ENCODE measurements at places on chromosomes 3 and 15.
A peak's percentile ranks its signal among the peaks of the same experiment; 100 is the strongest.

- DNase-seq = no peak
Measured at GRCh38 chr3:15081960-15082664, 16.8 kb downstream of the RBSN start.

GRCh38 chr3:183239046-183239445 is 14.0 kb upstream of the B3GNT5 start:
- DNase-seq = no peak

DNA sequence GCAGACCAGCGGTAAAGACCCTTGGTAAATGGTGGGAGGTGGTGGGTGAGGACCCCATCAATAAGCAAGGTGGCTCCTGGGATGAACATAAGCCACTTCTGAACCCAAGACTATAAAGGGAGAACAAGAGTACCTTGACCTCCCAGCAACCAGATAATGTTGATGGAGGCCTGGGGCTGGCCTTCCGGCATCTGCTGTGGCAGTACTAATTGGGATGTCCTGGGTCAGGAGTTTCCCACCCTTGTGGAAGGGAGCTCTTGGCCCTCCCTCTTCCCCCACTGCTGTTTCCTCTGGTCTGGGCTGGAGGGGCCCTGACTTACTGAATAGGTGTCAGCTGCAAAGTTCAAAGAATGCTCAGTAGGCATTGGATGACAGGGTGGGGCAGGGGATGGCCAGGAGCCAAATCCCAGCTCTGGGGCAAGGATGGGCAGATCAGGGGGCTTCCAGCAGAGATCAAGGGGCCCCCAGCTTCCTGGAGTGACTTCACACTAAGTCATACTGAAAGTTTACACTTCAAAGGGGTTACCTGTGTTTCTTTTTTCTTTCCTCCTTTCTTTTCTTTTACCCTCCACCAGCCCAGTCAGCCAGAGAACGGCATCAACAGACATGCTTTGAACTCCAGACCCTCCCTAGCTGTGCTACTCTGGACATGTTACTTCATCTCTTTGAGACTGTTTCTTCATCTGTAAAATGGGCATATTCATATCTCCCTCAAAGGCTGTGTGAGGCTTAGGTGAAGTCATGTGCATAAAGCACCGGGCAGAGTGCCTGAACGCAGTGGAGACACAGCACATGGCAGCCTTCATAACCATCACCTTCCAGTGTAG is 1.5 kb downstream of the RBP1 start:
- no peak for DNase-seq

DNA sequence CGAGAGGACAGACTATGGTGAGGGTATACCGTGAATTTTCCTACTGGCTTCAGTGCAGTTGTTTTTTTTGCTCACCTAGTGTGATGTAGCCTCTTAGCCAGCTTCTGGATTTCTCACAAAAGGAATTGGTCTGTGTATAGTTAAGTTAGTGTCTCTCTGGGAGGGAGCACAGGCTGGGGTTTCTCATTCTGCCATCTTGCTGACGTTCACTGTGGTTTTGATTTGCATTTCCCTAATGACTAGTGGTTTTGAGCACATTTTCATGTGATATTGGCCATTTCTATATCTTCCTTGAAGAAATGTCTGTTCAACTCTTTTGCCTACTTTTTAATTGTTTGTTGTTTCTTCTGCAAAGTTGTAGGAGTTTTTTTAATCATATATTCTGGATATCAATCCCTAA is 2.2 kb upstream of the CD86 start:
- no peak for DNase-seq

DNA sequence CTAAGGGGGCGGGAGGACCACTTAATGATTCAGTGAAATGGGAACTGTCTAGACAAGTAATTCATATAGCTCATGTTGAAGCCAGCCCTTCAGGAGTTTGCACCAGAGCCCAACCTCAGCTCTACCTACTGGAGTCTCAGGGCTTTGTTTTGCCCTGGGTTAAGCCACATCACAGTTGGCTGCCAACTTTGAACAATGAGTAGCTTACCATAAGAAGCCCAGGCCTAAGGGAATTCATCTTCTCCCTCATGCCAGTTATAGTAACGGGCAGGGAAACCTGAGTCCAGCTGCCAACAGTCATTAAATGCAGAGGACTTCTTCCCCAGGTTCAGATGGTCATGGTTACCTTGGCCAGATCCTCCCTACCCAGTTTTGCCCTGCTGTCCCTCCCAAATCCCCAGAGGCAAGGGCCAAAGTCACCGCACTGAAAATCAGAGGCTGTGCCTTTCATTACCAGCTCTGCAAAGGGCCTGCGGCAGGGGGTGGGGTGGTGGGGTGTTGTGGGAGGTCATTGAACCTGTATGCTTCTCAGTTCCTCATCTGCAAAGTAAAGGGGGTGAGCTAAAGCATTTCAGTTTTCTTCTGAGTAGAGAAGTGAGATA is 302.2 kb upstream of the NR2E3 start:
- DNase-seq = no peak

DNA sequence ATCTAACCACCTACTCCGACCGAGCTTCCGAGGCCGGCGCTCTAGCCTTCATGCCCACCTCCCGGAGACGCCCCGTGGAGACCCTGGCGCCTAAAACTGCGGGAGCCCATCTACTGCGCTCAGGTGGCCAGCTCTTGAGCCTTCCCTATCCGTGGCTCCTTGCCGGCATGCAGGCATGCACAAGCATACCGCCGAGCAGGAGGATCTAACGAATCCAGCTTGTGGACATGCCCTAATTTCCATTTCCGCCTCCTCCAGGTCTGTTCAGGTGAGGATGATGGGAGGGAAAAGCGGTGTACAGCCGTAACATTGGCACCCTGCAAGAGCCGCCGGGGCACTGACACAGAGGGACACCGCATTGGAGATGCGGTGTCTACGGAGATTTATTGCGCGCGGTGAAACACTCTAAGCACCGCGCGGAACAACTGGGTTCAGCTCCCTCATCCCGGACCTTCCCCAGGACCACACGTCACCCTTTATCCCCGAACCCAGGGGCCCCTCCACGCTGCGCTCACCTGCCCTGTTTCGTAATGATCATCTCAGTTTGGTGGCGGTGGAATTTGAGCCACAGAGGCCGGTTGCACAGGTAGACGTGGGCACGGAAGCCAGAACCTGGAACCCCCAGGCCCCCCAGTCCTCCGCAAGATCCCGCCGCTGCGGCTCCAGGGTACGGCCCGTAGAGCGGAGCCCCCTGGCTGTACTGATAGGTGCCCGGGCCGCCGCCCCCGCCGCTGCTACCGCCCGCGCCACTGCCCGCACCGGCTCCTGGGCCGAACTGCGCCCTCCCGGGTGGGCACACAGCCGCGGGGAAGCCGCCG is 1.0 kb downstream of the EOMES start:
- no peak for DNase-seq

- DNase-seq = no peak
Measured at GRCh38 chr15:92650256-92650655, 5.3 kb downstream of the FAM174B start.

DNA sequence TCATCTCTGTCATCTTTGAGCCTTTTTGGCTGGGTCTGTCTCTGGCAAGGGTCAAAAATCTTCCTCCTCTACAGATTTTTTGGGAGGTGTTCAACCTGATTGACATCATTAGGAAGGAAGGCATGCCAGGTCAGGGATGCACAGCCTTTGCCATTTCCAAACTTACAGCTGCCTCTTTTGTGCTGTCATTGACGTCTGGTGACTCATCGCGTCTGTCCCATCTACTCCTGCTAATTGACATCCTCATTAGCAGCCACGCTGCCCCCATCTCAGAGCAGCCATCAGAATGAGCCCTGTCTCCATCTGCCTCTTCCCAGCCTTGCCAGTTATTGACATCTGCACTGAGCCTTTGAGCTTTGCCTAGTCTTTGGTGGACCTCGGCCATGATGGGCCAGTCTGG is 53.0 kb downstream of the PDIA5 start:
- DNase-seq = no peak

- DNase-seq = no peak
Measured at GRCh38 chr3:49020330-49021212, 1.4 kb upstream of the NDUFAF3 start.

GRCh38 chr3:112635674-112636073 is 5.3 kb downstream of the CCDC80 start:
- DNase-seq = no peak

DNA sequence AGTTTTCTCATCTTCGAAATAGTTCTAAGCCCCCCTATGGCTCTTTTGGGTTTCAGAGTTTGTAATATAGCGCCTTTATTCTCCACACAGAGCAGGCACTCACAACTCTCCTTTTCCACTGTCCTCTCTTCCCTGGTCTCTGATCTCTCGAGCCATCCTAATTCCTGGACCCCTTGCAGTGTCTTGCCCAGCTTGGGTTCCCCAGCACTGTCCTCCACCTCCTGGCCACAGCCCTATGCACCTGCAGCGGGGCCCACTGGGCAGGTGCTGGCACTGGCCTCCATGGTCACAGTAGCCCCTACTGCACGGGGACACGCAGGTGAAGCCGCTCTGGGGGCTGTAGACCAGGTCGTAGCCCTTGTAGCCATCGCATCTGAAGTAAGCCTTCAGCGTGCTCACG is 27.9 kb downstream of the MUC20 start:
- no peak for DNase-seq

GRCh38 chr3:139281522-139282196 is 62.2 kb upstream of the MRPS22 start:
- no peak for DNase-seq

DNA sequence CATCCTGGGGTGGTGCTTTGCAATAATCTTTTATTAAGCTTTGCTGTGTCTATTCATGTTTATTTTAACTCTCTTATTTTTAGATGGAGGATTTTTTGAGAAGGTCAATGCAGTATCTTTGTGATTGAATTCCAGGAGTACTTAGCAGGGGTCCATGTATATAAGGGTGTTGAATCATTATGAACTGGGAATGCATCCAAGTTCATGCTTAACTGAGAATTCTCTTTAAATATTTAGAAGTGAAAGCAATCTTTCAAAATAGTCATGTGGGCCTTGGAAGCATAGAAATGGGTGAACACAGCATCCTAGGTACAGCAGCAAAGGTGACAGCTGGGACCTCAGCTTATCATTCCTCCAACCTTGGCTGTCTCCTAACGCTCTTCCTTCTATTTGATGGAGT is 27.3 kb downstream of the SPTSSB start:
- no peak for DNase-seq

GRCh38 chr15:80404057-80404760 is at the start of gene ARNT2:
ARNT2 (plus strand) TSS chr15:80404382; CDS start chr15:80404516, 134 bp downstream.
- no peak for DNase-seq

- DNase-seq = no peak
Measured at GRCh38 chr15:99550077-99550476, 15.7 kb upstream of the MEF2A start.

GRCh38 chr3:39513791-39514369 is 46.4 kb downstream of the MOBP start:
- no peak for DNase-seq

- no peak for DNase-seq
Measured at GRCh38 chr15:101031213-101031612, 112.1 kb downstream of the LRRK1 start.

- no peak for DNase-seq
Measured at GRCh38 chr3:141851411-141851810, 25.0 kb upstream of the ATP1B3 start.

DNA sequence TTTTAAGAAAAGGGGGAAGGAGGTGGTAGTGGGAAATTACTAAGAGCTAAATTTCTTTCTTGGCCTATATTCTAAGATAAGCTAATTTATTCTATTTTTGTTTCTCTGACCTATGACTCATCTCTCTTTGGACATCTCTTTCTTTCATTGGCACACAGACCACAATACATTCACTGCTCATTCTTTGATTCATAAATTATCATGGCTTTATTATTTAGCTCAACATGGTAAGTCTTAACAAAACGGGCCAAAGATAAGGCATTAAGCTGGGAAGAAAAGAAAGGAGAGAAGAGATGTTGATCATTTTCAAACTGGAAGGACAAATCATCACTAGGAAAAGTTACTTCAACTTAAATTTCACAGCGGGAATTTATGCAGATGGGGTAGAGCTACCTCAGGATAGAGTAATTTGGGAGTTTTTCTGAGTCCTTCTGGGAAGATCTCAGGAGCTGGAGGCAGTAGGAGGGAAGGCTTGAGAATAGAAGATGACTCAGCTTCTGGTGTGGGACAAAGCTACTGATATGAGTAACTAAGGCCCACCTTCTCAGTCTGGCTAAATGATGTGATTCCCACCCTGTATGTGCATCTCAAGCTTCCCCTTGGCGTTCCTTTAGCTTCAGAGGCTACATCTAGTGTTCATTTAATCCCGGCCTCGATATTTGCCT is 7.5 kb upstream of the ALCAM start:
- DNase-seq = no peak

DNA sequence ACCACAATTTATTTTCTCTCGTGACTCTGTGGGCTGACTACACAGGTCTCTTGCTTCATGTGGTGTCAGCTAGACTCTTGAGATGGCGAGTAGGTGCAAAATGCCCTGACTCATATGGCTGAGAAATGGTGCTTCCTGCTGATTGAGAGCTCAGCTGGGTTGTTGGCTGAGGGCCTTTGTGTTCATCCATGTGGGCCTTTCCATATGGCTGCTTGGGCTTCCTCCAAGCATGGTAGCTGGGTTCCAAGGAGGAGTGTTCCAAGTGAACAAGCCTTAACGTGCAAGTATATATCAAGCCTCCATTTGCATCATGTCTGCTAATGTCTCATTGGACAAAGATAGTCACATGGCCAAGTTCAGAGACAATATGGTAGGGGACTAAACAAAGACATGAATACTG is 164.0 kb downstream of the PDCD6IP start:
- no peak for DNase-seq

DNA sequence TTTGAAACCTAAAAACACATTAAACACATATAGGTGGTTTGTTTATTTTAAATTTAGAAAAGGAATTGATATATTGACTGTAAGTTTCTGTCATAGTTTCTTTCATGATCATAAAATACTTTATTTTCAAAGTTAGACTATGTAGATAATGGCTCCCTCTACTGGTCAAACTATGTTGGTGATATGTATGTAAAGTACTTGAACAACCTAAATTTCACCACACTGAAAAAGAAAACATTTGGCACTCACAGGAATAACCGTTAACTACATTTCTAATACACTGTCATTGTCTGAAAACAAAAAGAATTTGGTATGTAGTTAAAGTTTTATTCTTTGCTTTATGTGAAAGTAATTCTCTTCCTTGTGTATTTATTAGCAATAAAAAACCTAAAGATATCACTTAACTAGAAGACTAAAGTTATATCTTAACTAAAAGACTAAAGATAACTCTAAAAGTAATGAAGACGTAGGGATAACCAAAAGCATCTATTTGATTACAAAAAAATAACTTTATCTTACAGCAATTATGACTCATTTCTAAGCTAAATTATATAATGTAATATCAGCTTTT is 427.5 kb downstream of the VGLL3 start:
- DNase-seq = peak; percentile 0

- no peak for DNase-seq
Measured at GRCh38 chr3:138362538-138362937, 14.2 kb downstream of the MRAS start.

DNA sequence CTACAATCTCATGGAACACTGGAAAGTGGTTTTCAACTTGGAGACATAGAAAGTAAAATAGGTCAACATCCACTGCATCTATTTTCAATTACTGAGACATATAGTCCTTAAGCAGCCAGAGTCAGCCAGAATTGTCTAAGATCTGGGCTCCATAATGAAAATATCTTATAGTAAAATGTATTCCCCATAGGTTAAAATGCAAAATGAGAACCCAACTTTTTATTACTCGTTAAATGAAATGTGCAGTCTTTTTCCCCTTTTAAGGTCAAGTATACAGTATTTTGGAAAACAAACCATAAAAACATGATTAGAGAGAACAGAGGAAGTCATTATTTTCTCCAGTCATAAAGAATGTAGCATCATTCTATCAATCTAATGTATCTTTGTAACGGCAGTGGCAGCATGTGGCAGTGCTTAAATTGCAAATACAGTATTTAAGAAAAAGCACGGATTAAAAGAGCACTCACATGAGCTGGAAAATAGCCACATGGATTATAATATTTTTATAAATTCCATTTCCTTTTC is 64.4 kb upstream of the CPB1 start:
- DNase-seq = no peak

All from GM19239 (cell line).